ENCODE measurements at places on chromosomes 11 and 22.

DNA sequence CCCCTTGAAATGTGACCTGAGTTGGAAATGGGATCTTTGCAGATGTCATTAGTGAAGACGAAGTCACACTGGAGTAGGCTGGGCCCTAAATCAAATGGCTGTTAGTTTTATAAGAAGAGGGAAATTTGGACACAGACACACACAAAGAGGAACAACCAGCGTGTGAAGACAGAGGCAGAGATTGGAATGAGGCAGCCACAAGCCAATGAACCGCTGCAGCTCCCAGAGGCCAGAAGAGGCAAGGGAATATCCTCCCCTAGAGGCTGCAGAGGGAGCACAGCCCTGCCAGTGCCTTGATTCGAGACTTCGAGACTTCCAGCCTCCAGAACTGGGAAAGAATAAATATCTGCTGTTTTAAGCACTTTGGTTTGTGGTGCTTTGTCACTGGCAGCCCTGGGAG, 484.5 kb downstream of the MN1 start:
- DNase-seq = no peak

- no peak for DNase-seq
These were observed 17.6 kb upstream of the NCR3LG1 start for GRCh38 chr11:17333799-17334586.

- no peak for DNase-seq
These were observed 419.8 kb upstream of the CCDC179 start for GRCh38 chr11:23280088-23280487.

DNA sequence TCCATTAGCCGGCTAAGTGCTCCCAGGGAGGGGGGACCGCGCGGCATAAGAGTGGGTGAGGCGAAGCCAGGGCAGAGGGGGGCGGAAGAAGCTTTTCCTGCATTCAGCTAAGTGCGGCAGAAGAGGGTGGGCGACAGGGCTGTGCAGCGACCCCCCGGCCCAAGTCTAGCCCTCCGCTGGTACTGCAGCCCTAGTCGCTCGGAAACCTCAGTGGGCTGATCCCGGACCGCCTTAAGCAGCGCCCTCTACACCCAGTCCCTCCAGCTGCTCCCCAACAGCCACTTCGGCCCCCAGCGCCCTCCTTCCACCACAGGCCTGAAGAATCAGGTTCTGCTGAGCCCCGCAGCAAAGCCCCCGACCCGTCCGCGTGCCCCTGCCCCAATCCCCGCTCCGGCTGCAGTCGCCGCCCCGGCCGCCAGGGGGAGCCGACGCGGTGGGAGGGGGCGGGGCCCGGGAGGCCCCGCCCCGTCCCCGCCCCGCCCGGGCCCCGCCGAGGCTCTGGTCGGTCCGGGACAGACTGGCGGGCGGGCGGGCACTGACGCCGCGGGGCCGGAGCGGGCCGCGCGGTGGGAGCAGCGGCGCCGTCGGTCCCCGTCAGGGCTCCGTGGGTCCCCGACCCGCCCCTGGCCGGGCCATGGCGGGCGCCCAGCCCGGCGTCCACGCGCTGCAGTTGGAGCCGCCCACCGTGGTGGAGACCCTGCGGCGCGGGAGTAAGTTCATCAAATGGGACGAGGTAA, at the start of gene PLCB3:
TSS of gene PLCB3 (plus strand) at position 515 of the 737 bp plus-strand sequence. CDS start at position 635, 120 bp downstream.
- peak; percentile 50 for DNase-seq

- DNase-seq = no peak
These were observed 121.8 kb upstream of the SERPIND1 start for GRCh38 chr22:20652130-20652529.

GRCh38 chr11:57476757-57477506, 16.6 kb downstream of the RTN4RL2 start:
- DNase-seq = no peak

GRCh38 chr11:98625526-98625925, 395.2 kb upstream of the CNTN5 start:
- no peak for DNase-seq

DNA sequence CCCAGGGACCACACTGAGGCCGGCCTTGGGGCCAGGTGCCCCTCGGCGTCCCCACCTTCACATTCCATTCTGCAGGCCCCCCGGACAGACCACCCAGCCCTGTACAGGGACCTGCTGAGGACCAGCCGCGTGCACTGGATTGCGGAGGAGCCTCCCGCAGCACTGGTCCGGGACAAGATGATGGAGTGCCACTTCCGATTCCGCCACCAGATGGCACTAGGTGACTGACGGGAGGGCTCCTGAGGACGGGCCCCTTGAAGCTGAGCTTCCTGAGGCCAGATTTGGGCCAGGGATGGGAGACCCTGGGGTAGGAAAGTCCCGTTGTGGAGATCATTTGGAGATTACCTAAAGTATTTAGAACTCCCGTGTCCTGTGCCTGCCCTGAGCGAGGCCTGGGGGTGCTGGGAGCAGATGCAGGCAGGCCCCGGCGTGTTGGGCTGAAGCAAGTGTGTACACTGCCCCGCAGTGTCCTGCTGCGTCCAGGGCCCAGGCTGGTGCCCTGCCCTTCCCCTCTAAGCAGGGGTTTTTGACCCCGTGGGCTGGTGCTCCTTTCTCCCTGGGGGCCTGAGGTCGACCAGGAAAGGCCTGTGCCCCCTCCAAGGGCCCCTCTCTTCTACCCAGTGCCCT, 20.0 kb downstream of the TRMU start:
- peak; percentile 43 for DNase-seq

- DNase-seq = no peak
These were observed 796 bp downstream of the MYOD1 start for GRCh38 chr11:17719938-17720795.

GRCh38 chr11:32451808-32452207, 16.5 kb upstream of the WT1 start:
- DNase-seq = no peak

GRCh38 chr11:61833471-61833870, 5.4 kb downstream of the FADS2 start:
- no peak for DNase-seq

- no peak for DNase-seq
These were observed 801.1 kb downstream of the TBC1D22A start for GRCh38 chr22:47563406-47564157.

GRCh38 chr11:107962181-107962580, 33.9 kb downstream of the RAB39A start:
- no peak for DNase-seq

GRCh38 chr11:66001942-66002647, at the start of the genes BANF1 and EIF1AD:
Gene BANF1 (plus strand): TSS chr11:66002503. CDS start chr11:66003251, 748 bp downstream.
Gene EIF1AD (minus strand): TSS chr11:66002157. CDS start chr11:66000389, 1,768 bp downstream.
- peak; percentile 70 for DNase-seq

DNA sequence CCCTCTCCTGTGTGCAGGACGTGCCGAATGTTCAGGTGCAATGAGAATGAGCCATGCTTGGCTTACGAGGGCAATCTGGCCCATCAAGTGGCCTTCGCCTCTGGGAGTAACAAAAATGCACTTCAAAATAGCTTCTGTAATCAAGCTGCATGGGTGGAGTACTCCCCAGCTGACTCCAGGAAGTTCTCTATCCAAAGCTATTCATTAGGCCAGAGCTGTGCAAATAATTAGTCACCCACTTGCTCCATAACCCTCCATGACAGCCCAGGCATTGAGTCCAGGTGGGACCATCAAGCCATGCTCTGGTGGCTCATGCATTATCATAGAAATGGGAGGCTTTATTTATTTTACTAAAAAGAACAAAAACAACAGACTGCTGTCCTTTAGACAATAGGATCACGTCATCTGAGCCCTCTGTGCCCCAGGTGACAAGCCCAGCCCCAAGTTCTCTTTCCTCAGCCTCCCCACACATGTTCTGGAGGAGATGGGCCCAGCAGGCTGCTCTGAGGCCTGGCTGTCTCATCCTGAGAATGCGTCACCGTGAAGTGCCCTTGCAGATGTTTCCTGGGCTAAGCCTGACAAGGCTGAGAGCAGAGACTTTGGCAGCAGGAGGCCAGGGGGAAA, 244.7 kb downstream of the ETS1 start:
- DNase-seq = no peak

GRCh38 chr22:20115691-20116375, at the start of gene RANBP1:
Gene RANBP1 (plus strand): TSS chr22:20116104. CDS start chr22:20116185, 81 bp downstream.
- DNase-seq = no peak

GRCh38 chr22:22865311-22866072, 22.1 kb upstream of the IGLL5 start:
- DNase-seq = no peak

Measured in stimulated activated CD4-positive, alpha-beta T cell treated with anti-CD3 and anti-CD28 coated beads, Interleukin-1b, Interleukin-23, amount 100 ng/mL, for 1 hour (primary cell).